ENCODE measurements at places on chromosomes 1 and 21. TPM values are rescaled to one million over a fixed set of nuclear protein-coding genes. Genes with fewer than 3 reads are reported as not detected.

TPTE gene
- total RNA-seq: not detected

SLC1A7 gene
- total RNA-seq: 1.00 TPM

PADI1 gene
- total RNA-seq: under 0.01 TPM

PAQR6 gene
- 0.28 TPM for total RNA-seq

ACOT11 gene
- 1.8 TPM for total RNA-seq

ACTL8 gene
- 0.09 TPM for total RNA-seq

SLC44A3 gene
- 1.4 TPM for total RNA-seq

NUDT4B gene
- total RNA-seq: 17.1 TPM

PLOD1 gene
- total RNA-seq: 451 TPM

OPRD1 gene
- total RNA-seq: not detected

DEPDC1 gene
- total RNA-seq: 2.3 TPM

DPH5 gene
- 35.7 TPM for total RNA-seq

CDA gene
- 0.85 TPM for total RNA-seq

NMNAT2 gene
- total RNA-seq: 0.28 TPM

LAMTOR2 gene
- total RNA-seq: 86.5 TPM

C8A gene
- not detected for total RNA-seq

DENND2C gene
- 1.4 TPM for total RNA-seq

WDTC1 gene
- 19.9 TPM for total RNA-seq

GNB1 gene
- 67.9 TPM for total RNA-seq

USH2A gene
- total RNA-seq: under 0.01 TPM

SPRR2A gene
- total RNA-seq: not detected

AMY1C gene
- not detected for total RNA-seq

RHEX gene
- not detected for total RNA-seq

FAM131C gene
- 0.09 TPM for total RNA-seq

OR2M3 gene
- total RNA-seq: not detected

RORC gene
- total RNA-seq: under 0.01 TPM

IL24 gene
- 0.55 TPM for total RNA-seq

LCE1F gene
- not detected for total RNA-seq

ANGPTL7 gene
- total RNA-seq: 0.28 TPM

ADAR gene
- total RNA-seq: 54.8 TPM

NR1I3 gene
- total RNA-seq: not detected

MR1 gene
- 22.5 TPM for total RNA-seq

SELL gene
- total RNA-seq: 0.09 TPM

AVPR1B gene
- not detected for total RNA-seq

AKR7A3 gene
- total RNA-seq: 0.37 TPM

TSHB gene
- total RNA-seq: not detected

CYP4A22 gene
- not detected for total RNA-seq

RGS7 gene
- total RNA-seq: under 0.01 TPM

HSD3B1 gene
- total RNA-seq: not detected

TSPAN1 gene
- 0.46 TPM for total RNA-seq
